ENCODE measurements at places on chromosomes 11 and 22. TPM values are rescaled to one million over a fixed set of nuclear protein-coding genes. Genes with fewer than 3 reads are reported as not detected.

Gene PGR
- not detected for polyA plus RNA-seq

Gene NTM
- 39.4 TPM for polyA plus RNA-seq

Gene DEUP1
- 0.46 TPM for polyA plus RNA-seq

Gene PRR33
- polyA plus RNA-seq = not detected

Gene SLC22A9
- not detected for polyA plus RNA-seq

Gene OR2AG2
- not detected for polyA plus RNA-seq

Gene TMPRSS6
- not detected for polyA plus RNA-seq

Gene OVCH2
- polyA plus RNA-seq = not detected

Gene TENM4
- polyA plus RNA-seq = 24.8 TPM

Gene REXO2
- polyA plus RNA-seq = 48.8 TPM

Gene NPAS4
- 10.6 TPM for polyA plus RNA-seq

Gene FXYD2
- 4.8 TPM for polyA plus RNA-seq

Gene LDHA
- 45.6 TPM for polyA plus RNA-seq

Gene TRIM49
- not detected for polyA plus RNA-seq

Gene IGLL1
- not detected for polyA plus RNA-seq

Gene ART1
- not detected for polyA plus RNA-seq
